ENCODE measurements at places on chromosomes 12 and 14. TPM values are rescaled to one million over a fixed set of nuclear protein-coding genes. Genes with fewer than 3 reads are reported as not detected.

GRCh38 chr14:90808759-90809529, 7.3 kb downstream of the TTC7B start:
- DNase-seq: no peak

GRCh38 chr12:127619869-127620734, 646.9 kb upstream of the TMEM132C start:
- DNase-seq: no peak

- no peak for DNase-seq
Observed at GRCh38 chr14:53249059-53249458, 95.9 kb upstream of the DDHD1 start.

DNA sequence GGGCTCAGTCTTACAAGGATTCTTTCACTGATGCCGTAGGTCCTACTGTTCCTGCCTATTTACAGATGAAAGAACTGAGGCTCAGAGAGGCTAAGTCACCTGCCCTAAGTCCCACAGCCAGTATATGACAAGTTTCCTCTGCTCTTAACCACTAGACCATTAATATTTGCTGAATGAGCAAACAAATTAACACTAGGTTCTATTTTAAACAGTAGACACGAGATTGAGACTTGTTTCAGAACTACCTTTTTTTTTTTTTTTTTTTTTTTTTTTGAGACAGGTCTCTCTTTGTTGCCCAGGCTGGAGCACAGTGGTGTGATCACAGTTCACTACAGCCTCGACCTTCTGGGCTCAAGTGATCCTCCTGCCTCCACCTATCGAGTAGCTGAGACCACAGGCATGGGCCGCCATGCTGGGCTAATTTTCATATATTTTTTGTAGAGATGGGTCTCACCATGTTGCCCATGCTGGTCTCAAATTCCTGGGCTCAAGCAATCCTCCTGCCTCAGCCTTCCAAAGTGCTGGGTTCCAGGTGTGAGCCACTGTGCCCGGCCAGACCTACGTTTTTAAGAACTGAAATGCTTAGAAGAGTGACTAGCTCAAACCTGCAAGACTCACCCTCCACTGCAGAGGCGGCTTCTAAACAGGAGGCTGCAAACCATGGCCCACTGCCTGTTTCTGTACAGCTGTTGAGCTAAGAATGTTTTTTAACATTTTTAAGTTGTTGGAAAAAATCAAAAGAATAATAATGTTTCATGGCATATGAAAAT, 12.9 kb downstream of the SYNE3 start:
- no peak for DNase-seq

DNA sequence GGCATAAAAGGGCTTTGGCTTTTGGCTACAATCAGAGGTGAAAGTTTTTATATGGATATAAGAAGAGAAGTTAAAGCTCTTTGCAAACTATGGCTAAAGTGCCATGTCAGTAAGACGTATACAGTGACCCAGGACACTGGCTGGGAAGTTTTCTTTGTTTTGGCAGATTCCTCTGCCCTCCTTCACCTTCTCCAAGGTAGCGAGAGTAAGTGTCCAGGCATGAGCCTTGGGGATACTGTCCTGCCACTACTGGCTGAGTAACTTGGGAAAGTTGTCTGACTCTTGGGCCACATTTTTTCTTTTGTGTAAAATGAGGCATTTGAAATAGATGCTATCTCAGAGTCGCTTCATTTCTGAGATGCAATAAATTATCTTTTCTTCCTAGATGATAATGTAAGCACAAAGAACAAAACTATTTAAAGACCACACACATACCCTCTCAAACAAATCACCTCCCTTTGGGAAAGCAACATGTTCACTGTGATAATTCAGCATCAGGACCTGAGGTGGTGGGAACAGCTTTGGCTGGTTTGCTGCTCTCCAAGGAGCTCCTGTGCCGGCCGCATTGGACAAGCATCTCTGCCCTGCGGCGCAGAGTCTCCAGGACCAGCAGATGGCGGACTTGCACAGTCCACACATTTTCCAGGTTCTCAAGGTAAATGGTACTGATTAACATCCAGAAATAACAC, 106.3 kb downstream of the PTCSC3 start:
- DNase-seq: peak; percentile 52

DNA sequence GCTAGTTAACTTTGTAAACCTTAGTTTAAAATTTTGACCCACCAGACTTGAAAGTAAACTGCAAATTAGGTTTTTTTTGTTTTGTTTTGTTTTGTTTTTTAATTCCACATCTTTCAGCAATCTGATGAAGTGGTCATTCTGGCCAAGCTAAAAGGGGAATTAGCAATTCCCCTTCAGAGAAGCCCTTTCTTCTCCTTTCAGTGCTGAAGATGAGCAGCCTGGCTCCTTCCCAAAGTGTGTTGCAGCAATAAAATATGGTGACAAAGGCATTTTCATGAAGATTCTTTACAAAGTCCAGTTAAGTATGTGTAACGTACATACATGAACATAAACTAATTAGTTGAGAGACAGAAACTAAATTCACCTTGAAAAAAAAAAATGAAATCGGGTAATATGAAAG, 380.1 kb downstream of the NOVA1 start:
- no peak for DNase-seq

Gene BMP4
- 11.0 TPM for total RNA-seq

Gene TOMM20L
- total RNA-seq: not detected

Gene FAIM2
- 3.9 TPM for total RNA-seq

DNA sequence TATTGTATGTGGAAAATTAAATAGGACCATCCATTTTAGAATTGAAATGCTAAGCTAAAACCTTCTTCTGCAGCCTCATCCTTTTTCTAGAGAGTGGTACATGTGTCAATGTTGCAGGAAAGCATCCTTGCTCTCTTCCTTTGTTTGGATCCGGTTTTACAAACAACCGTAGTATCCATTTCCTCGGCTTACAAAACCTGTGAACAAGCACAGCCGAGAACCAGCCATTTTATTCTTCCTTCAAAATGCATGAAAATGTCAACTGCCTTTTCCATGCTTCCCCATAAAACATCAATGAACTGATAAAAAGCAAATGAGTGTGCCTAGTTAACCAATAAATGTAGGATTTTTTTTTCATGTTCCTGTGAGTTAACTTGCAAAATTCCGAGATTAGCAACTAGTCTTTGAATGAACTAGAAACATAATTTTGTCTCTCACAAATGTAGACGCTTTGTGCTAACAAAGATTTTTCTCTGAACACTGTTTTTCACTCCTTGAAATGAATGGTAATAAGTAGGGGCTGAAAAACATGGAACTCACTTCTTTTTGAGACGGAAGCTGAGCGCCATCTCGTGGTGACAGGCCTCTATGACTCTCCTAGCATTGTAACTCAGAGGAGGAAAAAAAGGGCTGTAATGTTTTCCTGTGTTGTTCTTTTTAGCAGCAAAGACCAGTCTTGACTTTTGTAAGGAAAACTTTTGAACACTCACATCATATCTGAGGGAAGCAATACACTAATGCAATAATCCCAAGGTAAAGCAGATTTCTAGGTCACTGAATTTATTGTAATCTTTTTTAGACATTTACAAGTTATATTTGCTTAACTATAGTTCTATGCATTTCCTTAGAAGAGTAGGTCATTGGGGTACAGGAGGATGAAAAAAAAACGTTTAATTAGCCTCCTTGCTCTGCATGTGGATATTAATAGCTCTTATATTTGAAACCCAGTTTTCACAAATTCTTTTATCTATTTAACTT, 157.4 kb upstream of the FOXG1 start:
- DNase-seq: peak; percentile 21

Gene IL22
- total RNA-seq: not detected

DNA sequence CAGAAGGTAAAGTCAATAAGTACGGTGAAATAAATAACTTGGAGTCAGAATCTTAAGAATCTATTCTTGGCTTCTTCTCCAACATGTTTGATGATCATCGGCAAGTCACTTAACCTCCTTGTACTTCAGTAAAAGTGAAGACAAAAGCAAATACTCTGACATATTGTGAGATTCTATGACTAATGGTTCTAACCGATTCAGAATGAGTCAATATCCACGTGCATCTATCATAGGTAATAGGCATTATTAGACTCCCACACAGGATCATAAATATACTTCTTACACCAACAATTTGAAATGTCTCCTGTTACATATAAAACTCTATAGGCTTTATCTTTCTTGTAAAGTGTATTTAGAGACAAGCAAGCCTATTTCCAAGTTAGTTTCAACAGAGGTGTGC, 144.4 kb upstream of the ATXN7L3B start:
- DNase-seq: no peak

GRCh38 chr12:75760573-75761294, 249.3 kb upstream of the KRR1 start:
- no peak for DNase-seq

GRCh38 chr14:93044121-93044520, 71.6 kb downstream of the ITPK1 start:
- no peak for DNase-seq

GRCh38 chr14:51544901-51545300, 106.8 kb upstream of the FRMD6 start:
- DNase-seq: no peak

Gene KRT82
- total RNA-seq: not detected

Gene TMEM179
- total RNA-seq: not detected

DNA sequence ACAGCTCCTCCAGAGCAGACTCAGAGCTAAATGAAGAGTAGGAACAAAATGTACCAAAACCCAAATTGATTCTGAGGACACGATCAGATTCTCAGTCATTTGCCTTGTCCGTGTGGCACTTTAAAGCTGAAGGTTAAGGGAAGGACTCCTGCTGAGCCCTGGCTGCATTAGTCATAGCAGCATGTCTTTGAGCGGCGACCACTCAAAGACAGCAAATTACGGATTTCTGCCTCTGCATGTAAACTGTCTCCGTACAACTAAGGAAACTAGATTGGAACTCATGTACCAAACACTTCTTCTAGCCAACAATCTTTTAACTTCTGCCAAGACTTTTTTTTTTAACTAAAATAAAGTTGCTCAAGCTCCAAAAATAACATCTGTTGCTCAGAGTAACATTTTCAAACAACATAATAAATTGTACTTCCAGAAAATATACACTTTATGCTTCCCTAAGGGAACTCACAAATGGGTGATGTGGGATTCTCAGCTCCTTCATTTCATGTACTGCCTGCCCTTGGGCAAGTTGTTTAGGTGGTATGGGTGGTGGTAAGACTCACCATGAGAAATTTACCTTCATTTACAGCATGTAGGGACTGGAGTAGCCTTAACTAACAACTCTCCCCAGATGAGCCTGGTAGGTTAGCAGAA, 56.1 kb downstream of the RERG start:
- no peak for DNase-seq

- no peak for DNase-seq
Observed at GRCh38 chr12:46071335-46071734, 81.0 kb upstream of the SCAF11 start.

GRCh38 chr14:36055681-36056225, 120.8 kb downstream of the PTCSC3 start:
- DNase-seq: no peak

Gene DAAM1
- total RNA-seq: 22.0 TPM

GRCh38 chr14:32189811-32190210, 12.0 kb upstream of the RNU6-7 start:
- DNase-seq: no peak

DNA sequence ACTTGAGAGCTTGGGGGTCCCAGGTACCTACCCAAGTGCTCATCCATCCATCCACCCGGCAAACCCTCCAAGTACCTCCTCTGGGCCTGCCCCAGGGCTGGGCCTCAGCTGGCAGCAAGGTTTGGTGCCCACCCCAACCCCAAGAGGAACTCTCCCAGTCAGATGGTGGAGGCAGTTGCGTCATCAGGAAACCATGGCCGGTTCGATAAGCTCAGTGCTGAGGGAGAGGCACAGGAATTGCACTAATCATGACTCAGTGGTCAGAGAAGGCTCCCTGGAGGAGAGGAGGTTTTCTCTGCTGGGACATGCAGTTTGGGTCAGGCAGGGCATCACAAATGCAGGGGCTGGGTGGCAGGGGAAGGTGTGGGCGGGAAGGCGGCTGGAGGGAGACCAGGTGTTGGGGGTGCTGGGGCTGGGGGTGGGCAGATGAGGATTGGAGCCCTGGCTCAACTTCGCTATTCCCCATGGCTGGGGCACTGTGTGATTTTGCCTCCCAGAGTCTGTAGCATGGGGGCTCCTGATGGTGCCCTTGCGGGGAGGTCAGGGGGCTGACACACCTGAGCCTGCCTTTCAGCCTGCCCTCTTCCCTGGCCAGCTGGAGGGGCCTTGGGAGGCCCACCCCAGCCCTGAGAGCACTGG, 32.2 kb downstream of the SH2B3 start:
- DNase-seq: peak; percentile 87

Gene SLC38A4
- total RNA-seq: 11.0 TPM

Gene CCDC175
- total RNA-seq: not detected

Gene GPR65
- total RNA-seq: 0.32 TPM

GRCh38 chr12:76856018-76856644, 22.7 kb downstream of the CSRP2 start:
- DNase-seq: no peak

- DNase-seq: no peak
Observed at GRCh38 chr12:39405580-39405979, 37.3 kb downstream of the KIF21A start.

- DNase-seq: no peak
Observed at GRCh38 chr12:75913502-75914351, 117.8 kb downstream of the PHLDA1 start.

Gene B4GALNT3
- under 0.01 TPM for total RNA-seq

Gene PLEKHH1
- total RNA-seq: 0.43 TPM

- DNase-seq: no peak
Observed at GRCh38 chr12:122944605-122945592, 21.4 kb downstream of the ABCB9 start.

DNA sequence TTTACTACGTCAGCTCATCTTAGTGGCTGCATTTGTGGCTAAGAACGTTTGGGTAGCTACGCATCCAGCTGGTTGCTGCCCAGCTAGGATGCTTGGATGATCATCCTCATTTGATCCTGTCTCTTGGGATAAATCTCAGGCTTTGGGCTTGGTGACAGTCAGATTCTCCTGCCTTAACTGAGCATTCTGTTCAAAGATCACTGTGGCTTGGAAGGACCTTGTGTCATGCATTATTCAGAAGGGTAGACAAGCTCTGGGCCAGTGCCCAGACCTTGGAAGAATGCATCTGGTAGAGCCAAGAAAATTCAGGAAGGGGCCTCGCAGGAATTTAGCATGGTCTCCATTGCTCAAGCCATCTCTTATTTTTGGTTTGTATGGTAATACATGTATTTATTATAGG, 188.4 kb downstream of the NRXN3 start:
- no peak for DNase-seq

DNA sequence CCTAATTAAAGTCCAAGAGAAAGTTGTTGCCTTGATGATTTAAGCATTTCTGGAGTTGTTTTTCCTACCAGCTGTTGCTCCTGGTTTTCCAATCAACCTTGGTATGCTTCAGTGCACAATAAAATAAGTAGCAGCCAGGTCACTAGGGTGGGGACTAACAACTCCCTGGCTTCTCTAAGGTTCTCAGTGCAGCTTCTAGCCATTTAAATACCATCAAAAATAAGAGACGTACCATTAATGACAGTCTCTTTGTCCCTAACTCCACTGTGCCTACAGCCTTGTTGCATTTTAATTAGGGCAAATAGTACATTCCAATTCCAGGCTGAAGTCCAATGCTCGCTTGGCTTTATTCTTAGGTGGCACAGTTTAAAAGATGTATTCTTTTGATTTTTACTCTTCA, 11.8 kb downstream of the STON2 start:
- DNase-seq: no peak

Data from fibroblast of villous mesenchyme (primary cell).